HS-27A (cell line): ENCODE measurements at places on chromosomes 4 and X.
A peak's percentile ranks its signal among the peaks of the same experiment; 100 is the strongest.

- DNase-seq = no peak
Observed at GRCh38 chr4:122900314-122900713, 22.1 kb downstream of the NUDT6 start.

GRCh38 chr4:15149839-15150592, 147.7 kb downstream of the CPEB2 start:
- peak; percentile 35 for DNase-seq

- DNase-seq = no peak
Observed at GRCh38 chrX:98299785-98300184, 1416.1 kb downstream of the RPA4 start.

- DNase-seq = no peak
Observed at GRCh38 chr4:6065934-6066590, 47.8 kb upstream of the C4orf50 start.

GRCh38 chrX:42229533-42229932, 306.2 kb upstream of the CASK start:
- DNase-seq = no peak

- DNase-seq = no peak
Observed at GRCh38 chrX:134544513-134545151, 84.7 kb downstream of the HPRT1 start.

DNA sequence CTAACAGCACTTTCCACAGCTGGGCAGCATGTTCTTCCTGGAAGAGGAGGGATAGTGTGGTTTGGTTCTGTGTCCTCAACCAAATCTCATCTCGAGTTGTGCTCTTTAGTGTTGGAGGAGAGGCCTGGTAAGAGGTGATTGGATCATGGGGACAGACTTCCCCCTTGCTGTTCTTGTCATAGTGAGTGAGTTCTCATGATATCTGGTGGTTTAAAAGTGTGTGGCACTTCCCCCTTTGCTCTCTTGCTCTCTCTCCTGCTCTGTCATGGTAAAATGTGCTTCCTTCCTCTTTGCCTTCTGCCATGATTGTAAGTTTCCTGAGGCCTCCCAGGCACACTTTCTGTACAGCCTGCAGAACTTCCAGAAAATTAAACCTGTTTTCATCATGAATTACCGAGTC, 133.7 kb upstream of the NDP start:
- DNase-seq = no peak

GRCh38 chrX:152941328-152942076, 43.6 kb downstream of the ZNF185 start:
- peak; percentile 53 for DNase-seq

DNA sequence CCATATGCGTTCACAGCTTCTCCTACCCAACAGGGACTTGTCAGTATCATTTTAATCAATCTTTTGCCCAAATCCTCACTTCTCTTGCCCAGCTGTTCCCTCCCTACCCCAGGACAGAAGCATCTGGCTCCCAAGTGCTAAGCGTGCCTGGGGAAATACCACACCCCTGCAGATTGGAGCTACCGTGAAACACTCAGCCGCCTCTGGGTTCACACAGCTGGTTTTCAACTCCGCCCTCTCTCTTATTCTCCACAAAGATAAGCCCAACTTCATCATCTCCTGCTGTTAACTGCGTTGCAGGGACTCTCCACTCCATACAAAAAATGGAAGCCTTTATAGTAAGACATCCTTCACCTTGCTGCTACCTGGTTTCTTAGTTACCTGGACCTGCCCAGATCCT, 147.3 kb upstream of the FTHL17 start:
- no peak for DNase-seq

DNA sequence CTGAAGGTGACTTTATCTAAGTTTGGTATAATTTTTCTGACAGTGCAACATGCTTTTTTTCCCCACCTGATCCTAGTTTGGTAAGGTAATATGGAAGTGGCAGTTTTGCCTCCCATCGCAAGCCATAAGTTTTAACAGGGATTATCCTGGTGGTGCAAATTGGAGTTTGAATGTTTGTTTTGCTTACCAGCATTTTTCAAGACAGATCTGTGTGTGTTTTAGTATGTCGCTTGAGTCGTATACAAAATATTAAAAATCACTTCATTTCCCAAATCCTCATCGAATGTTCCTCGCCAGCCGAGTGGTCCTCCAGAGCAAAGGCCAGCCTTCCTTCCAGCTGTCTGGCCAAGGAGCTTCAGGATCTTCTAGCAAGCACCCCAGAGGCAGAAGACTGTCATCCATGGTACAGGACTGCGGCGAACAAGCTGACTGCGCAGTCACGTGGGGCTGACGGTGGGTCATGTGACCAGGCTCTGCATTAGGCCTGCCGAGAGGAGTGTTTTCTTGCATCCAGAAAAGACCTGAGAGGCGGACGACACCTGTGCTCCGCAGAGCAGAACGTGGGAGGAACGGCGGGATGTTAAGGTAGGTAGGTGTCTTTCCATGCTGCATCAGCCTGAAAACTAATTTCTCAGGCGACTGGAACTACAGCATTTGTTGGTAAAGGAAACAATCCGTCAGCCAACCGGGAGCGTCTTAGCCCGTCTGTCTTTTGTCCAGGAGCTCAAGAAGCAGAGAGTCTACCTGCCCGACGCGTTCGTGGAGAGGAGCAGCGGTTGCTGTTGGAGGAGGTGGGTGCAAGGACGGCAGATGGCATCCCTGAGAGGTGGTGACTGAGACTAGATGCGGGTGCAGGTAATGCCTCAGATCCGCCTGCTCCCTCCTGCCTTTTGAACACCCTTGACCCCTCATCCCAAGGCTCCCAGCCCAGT, at the start of gene GPRASP3:
Gene GPRASP3, plus strand, starts transcription at position 507 of the 932 bp plus-strand sequence. CDS start 28,253 bp downstream, outside the sequence.
- no peak for DNase-seq

- no peak for DNase-seq
Observed at GRCh38 chr4:145183023-145183422, 2.6 kb upstream of the OTUD4 start.

GRCh38 chrX:135591871-135592270, 71.4 kb downstream of the INTS6L start:
- no peak for DNase-seq

DNA sequence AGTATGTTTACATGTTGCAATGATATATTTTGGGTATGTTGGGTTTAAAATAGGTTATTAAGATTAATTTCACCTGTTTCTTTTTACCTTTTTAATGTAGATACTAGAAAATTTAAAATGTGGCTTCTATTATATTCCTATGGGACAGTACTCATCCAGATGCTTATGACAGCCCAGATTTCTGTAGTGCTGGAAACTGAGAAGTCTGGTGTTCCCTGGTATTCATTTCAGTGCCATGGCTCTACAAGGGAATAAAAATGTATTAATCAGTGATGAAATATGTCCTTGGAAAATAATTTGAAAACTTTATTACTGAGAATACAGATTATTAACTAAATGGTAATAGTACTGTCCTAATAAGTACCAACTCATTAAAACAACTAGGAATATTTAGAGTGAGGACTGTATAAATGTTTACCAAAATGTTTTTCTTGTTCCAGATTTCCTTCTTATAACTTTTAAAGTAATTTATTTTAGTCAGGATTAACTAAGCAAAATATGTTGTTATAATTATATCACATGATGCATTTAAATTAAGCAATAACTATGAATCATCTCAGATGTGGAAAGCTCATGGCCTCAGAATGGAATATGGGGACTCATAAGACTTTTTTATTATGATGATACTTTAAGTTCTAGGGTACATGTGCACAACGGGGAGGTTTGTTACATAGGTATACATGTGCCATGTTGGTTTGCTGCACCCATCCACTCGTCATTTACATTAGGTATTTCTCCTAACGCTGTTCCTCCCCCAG, 25.3 kb downstream of the ARHGAP24 start:
- no peak for DNase-seq

- DNase-seq = no peak
Observed at GRCh38 chrX:23046443-23046842, 46.7 kb downstream of the DDX53 start.

DNA sequence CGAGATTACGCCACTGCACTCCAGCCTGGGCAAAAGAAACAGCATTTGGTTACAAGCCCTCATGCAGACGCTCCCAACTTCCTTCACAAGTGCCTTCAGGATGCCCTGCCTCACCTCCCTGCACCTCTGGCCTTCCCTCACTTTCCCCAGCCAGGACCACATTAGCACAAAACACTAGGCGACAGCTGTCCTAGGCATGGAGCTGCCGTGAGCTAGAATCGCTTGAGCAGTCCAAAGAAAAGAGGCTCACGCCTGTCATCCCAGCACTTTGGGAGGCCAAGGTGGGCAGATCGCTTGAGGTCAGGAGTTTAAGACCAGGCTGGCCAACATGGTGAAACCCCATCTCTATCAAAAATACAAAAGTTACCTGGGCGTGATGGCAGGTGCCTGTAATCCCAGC, 15.8 kb downstream of the RNF212 start:
- no peak for DNase-seq

DNA sequence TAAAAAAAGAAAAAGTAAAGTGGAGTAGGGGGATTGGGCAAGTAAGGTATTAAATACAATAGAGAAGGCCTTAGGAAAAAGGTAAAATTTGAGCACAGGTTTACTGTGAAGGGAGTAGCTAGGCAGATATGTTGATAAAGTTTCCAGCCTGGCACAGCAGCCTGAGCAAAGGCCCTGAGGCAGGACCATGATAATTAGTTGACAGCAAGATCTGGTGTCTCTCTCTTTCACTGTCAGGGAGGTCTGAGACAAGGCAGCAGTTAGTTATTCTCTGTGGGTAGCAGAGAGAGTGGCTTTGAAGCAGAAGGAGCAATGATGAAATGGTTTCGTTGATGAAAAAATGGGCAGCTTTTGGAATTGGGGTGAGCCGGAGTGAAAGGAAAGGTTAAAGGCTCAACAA, 119.5 kb downstream of the KDR start:
- no peak for DNase-seq

DNA sequence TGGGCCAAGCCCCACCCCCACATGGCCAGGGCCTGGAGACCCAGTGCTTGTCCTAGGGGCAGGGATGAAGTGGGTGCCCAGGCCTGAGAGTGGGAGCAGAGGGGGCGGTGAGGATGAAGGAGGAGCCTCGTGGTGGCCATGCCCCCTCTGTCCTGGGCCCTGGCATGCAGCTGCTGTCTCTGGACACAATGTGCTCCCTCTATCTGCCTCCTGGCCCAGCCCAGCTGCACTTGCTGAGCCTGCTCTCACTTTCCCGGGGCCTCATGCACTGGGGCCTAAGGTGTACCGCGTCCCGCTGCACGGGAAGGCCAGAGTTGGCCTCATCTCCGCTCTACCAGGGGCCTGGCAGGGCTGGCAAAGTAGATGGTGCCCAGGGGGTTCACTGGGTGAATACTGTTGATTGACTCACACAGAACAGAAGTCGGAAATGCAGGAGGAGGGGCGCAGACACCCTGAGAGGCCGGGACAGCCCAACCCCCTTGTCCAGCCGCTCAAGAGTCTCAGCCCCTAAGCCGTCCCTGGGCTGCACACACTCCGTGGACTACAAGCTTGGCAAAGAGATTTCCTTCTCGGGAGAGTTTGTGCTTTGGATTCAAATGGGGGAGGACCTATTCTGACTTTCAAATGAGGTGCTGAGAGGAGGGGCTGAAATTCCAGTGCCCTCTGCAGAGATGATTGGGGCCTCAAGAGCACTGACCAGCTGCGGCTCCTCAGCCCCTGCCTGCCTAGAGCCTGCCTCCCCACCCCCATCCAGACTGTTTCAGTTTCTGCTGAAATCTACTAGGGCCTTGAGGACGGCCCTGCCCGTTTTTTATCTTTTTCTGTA, 112.4 kb downstream of the PSAPL1 start:
- DNase-seq = no peak

GRCh38 chr4:24382381-24382780, 202.0 kb downstream of the DHX15 start:
- DNase-seq = no peak

- no peak for DNase-seq
Observed at GRCh38 chr4:61406677-61407076, 206.6 kb downstream of the ADGRL3 start.
